ENCODE measurements at places on chromosomes 1 and 21.
A peak's percentile ranks its signal among the peaks of the same experiment; 100 is the strongest.

DNA sequence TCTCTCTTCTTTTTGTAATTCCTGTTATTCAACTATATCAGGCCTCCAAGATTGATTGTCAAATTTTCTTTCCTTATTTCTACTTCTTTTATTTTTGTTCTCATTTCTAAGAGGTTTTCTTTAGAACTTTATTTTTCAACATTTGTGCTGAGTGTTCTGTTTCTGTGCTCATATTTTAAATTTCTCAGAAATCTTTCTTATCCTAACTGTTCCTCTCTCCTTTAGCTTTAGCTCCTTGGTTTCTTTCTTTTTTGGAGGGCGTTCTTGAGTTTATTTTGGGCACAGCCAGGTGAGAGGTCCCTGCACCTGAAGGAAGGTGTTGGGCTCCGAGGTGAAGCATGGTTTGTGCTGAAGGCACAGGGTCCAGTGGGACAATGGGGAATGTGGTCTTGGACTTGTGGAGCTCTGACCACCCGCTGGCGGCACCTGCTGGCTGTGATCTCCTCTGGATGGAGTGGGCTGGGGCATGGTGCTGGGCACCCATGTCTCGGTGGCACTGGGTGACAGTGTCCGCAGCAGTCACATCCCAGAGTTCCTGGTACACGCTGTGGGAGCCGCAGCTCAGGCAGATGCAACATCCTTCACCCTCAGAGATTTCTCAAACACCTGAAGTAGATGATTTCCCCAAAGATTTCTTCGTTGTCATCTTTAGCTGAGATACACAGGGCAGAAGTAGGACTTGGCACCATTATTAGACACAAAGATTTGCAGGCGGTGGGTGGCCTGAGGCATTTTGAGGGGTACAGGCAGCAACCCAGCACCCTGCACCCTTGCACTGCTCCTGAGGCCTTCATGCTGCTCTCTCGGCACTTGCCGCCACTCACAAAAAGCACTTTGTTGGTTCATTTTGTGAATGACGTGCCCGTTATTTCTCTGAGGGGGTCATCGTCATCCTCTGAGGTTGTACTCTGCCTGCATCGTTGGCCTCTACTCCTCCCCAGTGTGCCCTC, 38.2 kb upstream of the DIP2A start:
- no peak for DNase-seq

GRCh38 chr1:45892068-45892785, 88.8 kb downstream of the MAST2 start:
- DNase-seq: peak; percentile 94

GRCh38 chr1:230394134-230394533, 32.0 kb downstream of the PGBD5 start:
- DNase-seq: no peak

- DNase-seq: no peak
These were observed 169.5 kb downstream of the CRB1 start for GRCh38 chr1:197437601-197438000.

GRCh38 chr1:15944308-15945010, 31.4 kb downstream of the ZBTB17 start:
- no peak for DNase-seq

GRCh38 chr1:3677484-3677883, 25.2 kb downstream of the TP73 start:
- DNase-seq: no peak

- peak; percentile 64 for DNase-seq
These were observed 176.9 kb upstream of the FMN2 start for GRCh38 chr1:239914751-239915231.

GRCh38 chr1:183206538-183207122, 20.6 kb downstream of the LAMC2 start:
- no peak for DNase-seq

DNA sequence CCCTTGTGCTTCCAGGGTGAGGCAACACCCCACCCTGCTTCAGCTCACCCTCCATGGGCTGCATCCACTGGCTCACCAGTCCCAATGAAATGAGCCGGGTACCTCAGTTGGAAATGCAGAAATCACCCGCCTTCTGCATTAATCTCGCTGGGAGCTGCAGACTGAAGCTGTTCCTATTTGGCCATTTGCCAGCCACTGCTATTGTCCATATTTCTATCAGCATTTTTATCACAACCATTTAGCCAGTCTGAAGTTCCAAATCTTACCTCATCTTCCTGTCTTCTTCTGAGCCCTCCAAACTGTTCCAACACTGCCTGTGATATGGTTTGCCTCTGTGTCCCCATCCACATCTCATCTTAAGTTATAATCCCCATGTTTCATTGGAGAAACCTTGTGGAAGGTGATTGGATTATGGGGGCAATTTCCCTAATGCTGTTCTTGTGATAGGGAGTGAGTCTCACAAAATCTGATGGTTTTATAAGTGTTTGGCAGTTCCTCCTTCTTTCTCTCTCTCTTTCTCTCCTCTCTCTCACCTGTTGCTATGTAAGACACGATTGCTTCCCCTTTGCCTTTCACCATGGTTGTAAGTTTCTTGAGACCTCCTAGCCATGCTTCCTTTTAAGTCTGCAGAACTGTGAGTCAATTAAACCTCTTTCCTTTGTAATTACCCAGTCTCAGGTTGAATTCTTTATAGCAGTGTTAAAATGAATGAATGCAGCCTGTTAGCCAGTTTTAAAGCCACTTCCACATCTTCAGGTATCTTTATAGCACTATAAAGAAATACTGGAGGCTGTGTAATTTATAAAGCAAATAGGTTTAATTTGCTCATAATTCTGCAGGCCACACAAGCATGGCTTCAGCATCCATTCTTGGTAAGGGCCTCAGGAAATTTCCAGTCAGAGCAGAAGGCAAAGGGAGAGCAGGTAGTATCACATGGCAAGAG, 203.5 kb downstream of the FCRL5 start:
- DNase-seq: no peak

GRCh38 chr1:236307435-236307834, 25.7 kb upstream of the ERO1B start:
- DNase-seq: no peak

GRCh38 chr1:237864338-237865244, 26.1 kb downstream of the ZP4 start:
- DNase-seq: peak; percentile 1

DNA sequence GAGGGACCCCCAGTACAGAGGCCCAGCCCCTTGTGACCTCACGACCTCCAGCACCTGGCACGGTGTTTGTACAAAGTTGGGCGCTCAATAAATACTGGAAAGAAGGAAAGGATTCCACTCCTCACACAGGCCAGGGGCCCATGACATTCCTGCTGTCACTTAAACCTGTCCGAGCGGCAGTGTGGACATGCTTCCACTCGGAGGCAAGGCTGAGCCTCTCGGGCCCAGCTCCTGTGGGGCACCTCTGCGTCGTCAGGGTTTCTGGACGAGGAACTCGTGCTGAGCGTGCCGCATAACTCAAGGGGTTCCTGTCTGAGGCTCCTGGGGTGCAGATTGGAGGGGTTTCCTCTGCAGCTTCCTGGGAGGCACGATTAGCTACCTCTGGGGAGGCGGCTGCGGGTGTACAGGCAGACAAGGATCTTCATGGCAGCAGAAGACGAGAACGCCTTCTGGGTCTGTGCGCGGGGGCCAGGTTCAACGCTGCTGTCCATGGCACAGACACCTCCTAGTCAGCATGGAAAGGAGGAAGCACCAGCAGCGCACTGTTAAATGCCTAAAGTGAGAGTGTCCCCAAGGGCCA, 3.6 kb upstream of the SMIM1 start:
- DNase-seq: no peak

- DNase-seq: no peak
These were observed 4.8 kb upstream of the PTCH2 start for GRCh38 chr1:44847845-44848244.

DNA sequence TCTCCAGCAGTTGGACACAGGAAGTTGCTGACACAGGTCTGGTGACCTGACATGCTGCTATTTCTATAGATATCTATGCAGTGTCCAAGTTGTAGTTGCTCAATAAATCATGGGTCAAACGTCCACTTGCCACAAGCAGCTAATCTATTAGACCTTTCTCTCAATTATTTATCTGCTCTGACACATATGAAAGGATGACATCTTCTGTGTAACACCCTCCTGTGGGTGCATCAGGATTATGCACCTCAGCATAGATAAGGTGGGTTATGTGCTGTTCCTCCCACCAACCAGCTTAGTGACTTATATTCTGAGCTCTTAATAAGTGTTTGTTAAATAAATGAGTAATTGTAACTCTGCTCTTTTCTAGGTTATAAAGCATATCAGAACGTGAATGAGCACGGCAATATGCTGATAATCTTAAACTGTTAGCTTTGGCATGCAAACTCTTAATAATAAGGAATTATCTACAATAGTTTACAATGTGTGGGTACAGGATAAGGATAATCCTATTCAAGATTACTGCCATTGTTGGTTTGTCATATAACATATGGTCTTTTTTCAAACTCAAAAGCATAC, 90.7 kb upstream of the GCLM start:
- no peak for DNase-seq

GRCh38 chr21:39575775-39576174, 37.0 kb upstream of the B3GALT5 start:
- no peak for DNase-seq

- peak; percentile 84 for DNase-seq
These were observed 86.5 kb downstream of the LACTBL1 start for GRCh38 chr1:22886211-22886610.

- no peak for DNase-seq
These were observed 42.3 kb downstream of the CC2D1B start for GRCh38 chr1:52323731-52324130.

DNA sequence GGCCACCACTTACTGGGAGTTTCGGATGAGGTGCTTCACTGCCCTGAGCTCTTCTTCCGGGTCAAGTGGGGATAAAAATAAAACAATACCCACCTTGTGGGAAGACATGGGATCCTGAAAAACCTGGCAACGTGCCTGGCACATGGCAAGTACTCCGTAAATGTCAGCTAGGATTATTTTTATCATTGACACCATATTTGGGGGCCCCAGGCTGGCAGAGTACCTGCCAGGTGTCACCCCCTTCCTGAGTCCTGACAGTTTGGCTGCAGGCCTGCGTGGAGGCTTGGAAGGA, 9.2 kb upstream of the EPHA2 start:
- no peak for DNase-seq

DNA sequence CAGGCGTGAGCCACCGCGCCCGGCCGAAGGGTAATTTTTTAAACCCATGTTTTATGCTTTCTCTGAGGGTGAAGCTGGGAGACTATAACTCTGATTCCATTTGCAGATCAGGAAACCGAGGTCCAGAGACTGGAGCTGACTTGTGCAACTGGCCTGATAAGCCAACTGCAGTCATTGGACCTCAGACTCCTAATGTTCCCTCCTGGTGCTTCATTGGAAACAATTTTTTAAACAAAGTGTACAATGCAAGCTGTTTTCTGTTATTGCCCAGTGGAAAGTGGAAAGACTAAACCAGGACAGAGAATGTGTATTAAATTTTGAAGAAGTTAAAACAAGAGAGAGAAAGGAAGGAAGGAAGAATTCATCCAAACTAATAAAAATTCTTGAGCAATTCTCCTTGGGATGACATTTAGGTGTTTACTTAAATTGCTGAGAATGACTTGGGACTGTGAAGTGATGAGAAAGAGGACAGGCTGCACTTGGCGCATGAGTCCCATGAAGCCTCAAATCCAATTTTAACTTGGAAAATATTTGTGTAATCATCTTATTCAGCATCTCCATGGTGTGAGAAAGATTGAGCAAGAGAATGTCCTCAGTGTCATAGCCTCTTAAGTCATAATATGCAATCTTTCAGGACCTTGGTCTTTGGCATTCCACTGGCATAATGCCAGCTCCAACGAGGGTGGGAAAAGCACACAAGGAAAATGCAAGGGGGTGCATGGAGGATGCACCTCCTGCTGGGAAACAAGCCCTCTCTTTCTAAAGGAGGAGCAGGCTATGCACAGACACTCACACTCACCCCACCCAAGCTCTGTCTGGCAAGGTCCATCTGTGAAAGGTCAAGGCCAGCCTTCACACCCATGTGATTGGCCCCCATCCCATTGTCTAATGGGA, 342.0 kb downstream of the SIPA1L2 start:
- DNase-seq: peak; percentile 7

- DNase-seq: no peak
These were observed 29.5 kb downstream of the CAPN2 start for GRCh38 chr1:223741861-223742260.

DNA sequence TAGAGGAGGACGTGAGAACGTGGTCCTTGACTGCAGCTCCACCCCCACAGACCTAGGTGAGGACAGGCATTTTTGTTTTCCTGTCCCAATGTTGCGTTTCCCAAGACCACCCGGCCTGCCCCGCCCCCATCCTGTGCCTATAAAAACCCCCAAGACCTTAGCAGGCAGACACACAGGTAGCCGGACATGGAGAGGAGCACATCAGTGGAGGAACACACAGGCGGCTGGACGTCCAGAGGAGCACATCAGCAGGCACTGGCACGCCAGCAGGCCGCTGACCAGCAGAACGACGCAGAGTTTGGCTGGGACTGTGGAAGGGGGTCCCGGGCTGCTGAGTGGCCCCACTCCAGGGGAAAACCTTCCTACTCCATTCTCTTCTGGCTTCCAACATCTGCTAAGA, 12.7 kb upstream of the HMGCL start:
- DNase-seq: no peak

DNA sequence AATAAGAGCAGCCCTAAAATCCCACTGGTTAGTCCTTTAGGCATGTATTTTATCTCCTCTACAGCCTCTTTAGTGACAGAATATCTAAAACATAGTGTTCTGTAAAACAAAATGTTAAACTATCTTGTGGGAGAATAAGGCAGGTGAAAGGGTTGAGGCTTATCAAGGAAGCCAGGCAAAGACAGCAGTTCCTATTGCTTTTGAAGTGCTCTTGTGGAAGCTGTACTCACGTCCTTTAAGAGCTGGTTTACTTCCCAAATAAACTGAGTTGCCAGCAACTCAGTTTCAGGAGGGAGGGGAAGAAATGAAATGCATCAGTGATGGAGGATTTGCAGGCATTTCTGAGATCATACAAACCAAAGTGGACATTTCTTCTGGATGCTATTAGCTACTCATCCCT, 529.6 kb upstream of the ZRANB2 start:
- no peak for DNase-seq

DNA sequence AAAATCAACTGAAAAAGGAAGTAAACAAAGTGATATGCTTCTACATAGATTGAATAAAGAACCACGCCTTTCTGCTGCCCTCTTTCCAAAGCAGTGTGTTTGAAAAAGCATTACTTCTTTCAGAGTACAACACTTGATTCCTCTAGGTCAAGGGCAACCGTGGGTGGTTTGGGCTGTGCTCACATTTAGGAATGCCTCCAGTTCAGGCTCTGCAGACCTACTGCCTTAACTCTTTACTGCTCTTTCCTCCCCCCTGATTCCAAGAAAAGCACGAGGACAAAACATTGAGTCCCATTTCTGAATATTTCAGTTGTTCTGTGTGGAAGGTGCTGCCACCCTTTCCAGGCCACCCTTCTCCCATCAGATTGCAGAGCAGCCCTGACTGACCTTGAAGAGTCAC, 45.2 kb downstream of the ADAMTS1 start:
- DNase-seq: no peak

DNA sequence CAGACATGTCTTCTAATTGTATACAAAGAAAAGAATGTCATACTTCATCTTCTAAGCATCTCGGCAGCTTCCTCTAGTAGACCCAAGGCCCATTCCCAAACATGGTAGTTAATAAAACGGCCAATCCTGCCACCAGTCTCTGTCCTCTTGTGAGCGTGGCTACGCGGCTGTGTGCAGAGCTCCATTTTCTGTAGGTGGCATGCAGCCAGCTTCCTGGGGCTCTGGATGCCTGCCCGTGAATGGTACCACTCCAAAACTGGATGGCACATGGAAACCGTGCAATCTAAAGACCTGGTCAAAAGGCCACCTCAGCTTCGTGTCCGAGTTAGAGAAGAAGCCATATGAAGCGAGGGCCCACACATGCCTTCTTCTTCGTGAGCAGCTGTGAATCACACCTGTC, 110.7 kb downstream of the SIPA1L2 start:
- DNase-seq: no peak

GRCh38 chr1:210446479-210446878, 117.8 kb downstream of the HHAT start:
- DNase-seq: no peak
